ENCODE measurements at places on chromosomes 3 and 15.

DNA sequence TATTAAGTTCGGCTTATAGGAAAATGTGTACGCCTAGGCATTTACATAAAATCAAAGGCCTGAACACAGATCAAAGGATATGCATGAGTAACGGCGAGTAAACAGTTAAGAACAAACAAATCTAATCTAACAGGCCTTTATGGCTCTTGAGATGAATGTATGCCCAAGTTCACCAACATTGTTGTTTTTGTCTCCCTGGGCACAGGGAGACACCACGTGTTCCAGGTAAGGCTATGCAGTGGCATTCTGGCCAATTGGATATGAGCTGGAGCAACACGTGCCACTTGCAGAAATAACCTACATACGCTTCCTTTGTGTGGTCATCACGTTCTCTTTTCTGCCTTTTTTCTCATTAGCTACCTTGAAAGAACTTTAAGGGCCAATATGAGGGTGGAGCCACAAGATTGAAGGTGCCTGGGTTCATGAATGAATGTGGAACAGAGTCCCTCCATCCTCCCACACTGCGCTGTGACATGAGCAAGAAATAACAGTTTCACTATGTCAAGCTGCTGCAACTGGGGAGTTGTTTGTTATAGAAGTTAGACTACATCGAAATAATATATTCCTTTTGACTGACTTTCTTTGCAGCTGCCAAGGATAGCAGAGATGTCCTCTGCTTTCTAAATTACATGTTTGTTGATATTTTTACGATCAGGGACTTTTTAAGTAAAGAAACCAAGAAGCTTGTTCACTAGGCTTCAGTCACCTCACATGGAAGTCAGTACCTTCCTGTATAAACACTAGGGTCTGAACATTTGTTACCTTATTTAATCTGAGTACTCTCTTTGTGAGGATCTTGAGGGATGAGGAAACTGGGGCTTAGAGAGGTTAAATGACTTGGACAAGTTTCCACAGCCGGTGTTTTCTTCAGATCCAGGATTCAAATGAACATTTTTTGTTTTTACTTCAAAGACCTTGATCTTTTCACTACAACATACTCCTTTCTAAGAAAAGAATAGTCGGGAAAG, 427.5 kb upstream of the TBL1XR1 start:
- no peak for DNase-seq

GRCh38 chr3:46082849-46083248, 55.6 kb upstream of the XCR1 start:
- no peak for DNase-seq

- DNase-seq: peak; percentile 51
Observed at GRCh38 chr3:124582621-124583395, 147.4 kb upstream of the UMPS start.

DNA sequence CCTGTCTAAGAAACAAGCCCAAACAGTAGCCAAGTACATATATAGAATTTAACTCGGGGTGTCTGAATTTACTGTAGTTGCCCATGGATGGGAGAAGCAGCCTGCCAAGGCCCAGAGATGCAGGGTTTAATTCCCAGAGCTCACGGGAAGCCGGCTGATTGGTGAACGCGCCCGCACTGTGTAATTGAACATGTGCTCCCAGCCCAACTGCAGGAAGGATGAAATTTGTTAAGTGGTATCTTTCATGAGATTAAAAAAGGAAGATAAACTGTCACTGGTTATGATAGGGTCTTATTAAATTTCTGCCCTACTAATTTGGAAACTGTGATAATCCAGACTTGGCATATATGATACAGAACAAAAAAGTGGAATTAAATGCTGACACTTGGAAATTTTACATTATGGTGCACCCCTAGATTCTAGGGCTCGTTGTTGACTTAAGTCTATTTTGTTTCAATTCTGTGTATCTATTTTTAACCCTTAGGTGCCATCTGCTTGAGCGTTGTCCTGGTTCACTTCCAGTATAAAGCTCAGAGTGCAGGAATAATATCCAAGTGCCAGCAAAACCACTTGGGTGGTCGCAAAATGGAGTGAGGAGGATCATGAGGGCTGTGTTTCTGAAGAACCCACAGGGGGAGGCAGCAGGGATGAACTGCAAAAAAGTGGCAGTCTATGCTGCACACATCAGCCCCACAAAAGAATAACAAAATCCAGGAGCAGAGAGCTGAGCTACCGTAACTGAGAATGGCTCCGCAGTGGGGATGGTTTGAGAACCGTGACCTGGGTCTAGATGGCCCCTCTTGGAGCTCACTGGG, 13.8 kb upstream of the TMC3 start:
- DNase-seq: no peak

- no peak for DNase-seq
Observed at GRCh38 chr3:168707900-168708299, 612.2 kb upstream of the GOLIM4 start.

GRCh38 chr3:120049881-120050539, 44.2 kb downstream of the GSK3B start:
- no peak for DNase-seq

- DNase-seq: no peak
Observed at GRCh38 chr3:167051421-167051820, 328.7 kb downstream of the ZBBX start.

GRCh38 chr3:168878655-168879054, 782.9 kb upstream of the GOLIM4 start:
- no peak for DNase-seq

GRCh38 chr15:29857221-29857789, 35.0 kb upstream of the TJP1 start:
- no peak for DNase-seq

DNA sequence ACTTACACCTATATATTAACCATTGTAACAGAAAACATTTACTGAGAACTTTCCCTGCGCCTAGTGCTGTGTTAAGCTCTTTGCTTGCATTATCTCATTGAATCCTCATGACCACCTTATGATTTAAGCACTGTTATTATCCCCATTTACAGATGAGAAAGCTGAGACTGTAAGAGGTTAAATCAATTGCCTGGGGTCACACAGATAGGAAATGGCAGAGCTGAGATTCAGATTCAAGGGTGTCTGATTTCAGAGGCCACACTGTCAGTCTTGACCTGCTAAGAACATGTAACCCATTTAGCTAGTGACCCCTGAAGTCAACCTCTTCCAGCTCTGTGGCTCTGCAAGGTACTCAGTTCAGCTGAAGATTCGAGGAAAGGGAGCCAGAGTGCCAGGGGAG, 143.9 kb downstream of the TLE3 start:
- DNase-seq: no peak

DNA sequence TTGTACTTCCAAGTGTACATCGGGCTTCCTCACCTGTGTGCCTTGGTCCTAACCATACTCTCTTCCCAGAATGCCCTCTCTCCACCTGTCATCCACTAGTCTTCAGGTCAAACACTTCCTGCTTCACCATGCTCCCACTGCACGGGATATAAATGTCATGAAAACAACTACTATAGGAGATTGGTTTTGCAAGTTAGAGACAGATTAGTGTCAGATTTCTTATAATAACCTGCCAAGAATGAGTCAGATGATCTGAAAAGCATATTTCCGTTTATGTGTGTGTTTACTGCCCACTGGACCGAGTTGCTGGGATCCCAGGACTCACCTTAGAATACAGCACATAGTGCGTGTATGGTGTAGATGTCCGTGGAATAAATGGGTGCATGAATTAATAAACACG, 21.4 kb downstream of the PLA1A start:
- DNase-seq: no peak

GRCh38 chr3:8875836-8876235, 87.4 kb downstream of the RAD18 start:
- DNase-seq: no peak

GRCh38 chr3:43181202-43181821, 75.4 kb upstream of the POMGNT2 start:
- DNase-seq: no peak

DNA sequence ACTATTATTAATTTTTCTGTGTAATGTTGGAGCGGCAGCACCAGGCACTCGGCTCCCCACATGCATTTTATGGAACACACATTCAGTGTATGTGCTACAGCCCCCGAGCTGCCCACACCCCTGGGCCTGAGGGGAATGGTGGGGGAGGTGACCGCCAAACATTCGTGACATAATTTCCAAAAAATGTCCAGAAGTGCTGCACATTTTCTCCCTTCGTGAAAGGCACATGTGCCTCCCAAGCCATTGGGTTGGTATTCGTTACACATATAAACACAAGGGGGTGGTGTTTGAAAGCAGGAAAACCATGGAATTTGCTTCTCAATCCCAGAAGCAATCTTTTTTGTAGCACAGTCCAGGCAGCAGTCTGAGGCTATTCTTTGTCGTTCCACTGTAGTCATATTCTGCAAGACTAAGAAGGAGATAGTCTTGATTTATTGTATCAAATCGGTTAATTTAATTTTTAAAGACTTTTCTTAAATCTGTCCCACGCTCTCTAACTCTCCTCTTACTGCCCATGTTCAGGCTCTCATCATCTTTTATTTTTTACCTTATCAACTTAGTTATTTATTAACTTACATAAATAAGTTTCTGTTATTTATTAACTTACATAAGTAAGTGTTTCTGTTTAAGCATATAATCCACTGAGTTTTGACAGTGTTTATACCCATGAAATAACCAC, 39.2 kb upstream of the POLR2M start:
- DNase-seq: no peak

- no peak for DNase-seq
Observed at GRCh38 chr15:46576646-46577395, 942.0 kb downstream of the SQOR start.

DNA sequence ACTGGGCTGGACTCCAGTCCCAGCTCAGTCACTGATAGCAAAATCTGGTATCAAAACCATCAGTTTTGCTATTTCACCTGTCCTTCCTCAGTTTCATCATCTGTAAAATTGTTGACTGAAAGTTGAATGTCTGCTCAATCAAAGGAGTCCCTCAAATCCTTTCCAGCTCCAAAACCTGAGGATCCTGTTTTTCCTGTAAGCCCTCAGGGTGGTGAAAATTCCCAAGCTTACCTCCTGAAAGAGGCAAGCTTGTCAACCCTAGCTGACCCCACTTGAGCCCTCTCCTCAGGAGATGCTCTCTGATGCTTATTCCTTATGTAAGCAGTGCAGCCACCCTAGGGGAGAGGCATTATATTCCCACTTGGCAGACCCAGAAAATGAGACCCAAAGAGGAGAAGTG, 82.6 kb downstream of the HMG20A start:
- no peak for DNase-seq

GRCh38 chr3:157460253-157460652, 23.6 kb downstream of the PTX3 start:
- DNase-seq: no peak

DNA sequence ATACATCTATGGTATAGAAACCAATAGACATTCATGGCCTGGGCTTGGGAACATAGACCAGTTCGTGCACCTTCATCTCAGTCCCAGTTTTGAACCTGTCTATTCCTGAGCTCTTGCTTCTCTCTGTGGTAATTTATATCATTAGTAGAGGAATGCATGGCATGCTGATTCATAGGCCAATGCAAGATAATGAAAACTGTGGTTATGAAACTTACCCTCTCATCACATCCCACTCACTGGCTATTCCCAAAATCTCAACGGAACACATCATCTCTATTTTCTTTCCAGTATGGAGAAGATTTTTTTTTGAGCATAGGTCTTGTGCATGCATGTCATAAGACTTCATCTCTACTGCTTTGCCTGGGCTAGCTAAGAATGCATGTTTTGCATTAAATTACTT, 18.7 kb upstream of the P2RY12 start:
- DNase-seq: no peak

GRCh38 chr15:81484086-81484955, 110.3 kb upstream of the TMC3 start:
- no peak for DNase-seq

DNA sequence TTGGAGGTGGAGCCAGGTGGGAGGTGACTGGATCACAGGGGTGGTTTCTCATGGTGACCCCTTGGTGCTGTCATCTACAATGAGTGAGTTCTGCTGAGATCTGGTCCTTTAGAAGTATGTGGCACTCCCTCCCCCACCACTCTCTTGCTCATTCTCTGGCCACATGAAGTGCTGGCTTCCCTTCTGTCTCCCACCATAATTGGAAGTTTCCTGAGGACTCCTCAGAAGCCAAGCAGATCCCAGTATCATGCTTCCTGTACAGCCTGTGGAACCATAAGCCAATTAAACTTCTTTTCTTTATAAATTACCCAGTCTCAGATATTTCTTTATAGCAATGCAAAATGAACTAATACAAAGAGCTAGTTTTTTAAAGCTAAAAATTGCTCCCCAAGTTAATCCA, 54.7 kb downstream of the SLC41A3 start:
- no peak for DNase-seq

DNA sequence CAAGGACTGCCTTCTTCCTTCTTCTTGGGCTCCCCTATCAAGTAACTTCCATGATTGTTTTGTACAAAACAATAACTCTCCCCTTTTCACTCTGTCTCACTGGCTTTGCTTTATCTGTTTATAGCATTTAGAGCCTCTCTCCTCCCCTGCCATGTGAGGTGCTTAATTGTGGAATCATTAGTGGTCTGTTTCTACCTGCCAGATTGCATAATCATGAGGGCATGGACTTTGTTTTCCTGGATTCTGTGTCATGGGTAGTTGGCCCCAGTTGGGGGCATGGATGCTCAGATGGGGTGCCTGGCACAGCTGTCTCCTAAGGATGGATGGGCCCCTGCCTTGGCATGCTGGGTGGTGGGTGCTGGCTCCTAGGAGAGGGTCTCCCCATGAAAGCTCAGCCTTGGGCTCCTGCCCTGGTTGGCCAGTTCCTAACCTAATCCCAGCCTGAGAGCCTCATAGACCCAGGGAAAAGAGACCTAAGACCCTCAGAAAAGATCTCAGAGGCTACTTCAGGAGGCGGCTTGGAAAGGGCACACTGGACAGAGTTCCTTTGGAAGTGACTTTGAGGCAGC, 8.0 kb upstream of the CTXND1 start:
- DNase-seq: no peak

- DNase-seq: no peak
Observed at GRCh38 chr15:66095871-66096687, 157.5 kb downstream of the MEGF11 start.

DNA sequence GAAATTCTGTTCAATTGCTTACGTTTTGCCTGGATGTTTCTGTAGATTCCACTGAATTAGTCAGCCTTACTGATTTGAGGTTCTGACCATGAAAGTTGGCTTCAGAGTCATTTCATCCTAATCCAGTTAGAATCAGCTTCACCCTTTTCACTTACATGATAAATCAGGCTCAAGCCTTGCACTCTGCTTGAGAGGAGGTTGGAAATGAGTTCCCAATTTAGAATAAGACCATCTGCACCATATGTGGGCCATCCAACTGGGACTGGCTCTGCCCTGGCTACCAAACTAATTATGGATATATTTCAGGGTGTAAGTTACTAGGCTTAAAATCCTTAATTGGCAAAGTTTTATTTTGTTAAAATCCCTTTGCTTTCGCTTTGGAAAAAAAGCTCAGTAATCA, 255.7 kb downstream of the CHL1 start:
- no peak for DNase-seq

DNA sequence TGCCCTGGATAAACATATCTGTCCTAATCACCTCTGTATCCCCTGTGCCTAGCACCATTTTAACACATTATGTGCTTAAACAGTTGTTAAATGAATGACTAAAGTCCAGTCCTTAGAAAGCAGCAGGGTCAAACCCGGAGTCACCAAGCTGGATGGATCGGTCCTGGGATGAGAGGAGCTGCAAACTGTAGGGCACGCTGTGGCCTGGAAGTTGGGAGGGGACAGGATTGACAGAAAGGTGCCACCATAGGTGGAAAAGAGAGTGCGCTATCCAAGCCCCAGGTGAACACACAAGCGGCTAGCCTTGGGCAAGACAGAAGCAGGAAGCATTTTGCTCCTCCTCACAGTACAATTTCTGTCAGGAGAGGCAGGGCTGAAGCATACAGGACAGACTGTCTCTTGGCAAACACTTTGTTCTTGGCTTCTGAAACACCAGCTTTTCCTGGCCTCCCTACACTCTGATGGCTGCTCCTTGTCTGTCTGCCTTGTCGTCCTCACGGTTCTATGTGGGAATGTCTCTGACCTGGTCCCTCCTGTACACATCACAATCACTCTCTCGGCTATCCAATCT, 48.4 kb upstream of the KY start:
- DNase-seq: no peak

Data from suppressor macrophage treated with lipopolysaccharide for 4 hours (primary cell).